ENCODE measurements at places on chromosomes 3 and 15.
A peak's percentile ranks its signal among the peaks of the same experiment; 100 is the strongest.

GRCh38 chr3:83216919-83217594, 1455.6 kb upstream of the GBE1 start:
- DNase-seq, result no peak

DNA sequence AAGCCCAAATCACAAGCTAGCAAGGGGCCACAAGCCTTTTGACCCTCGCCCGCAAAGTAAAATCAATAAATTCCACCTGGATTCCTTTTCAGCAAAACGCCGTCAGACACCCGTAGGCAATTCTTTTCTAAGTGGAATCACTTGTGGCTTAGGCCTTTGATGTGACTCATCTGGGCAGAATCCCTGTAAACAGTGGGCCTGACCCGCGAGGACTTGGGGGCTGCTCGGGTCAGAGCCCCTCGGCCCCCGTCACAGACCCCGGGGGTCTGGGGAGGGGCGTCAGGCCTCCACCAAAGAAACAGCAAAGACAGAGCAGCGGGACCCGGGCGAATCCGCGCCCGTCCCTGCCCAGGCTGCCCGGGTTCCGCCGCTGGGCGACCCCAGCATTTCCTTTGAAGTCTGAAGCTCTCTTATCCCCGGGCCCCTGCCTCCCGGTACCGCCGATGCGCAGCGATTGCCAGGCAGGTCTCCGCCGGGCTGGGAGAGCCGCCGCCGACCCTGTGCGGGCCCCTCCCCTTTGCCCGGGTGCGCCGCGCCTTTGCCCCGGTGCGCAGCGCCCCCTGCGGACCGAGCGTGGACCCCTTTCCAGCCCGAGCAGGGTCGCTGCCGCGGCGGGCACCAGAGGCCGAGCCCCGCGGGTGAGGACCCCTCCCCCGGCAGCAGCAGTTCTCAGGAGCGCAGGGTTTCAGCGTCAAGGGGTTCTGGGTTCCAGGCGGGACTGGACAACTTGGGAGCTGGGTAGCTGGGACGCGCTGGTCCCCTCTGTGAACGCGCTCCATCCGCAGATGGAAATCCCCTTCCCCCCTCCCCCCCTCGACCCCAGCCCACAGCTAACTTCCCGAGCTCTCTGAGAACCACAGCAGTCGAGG, 178.3 kb downstream of the UACA start:
- peak; percentile 69 for DNase-seq

DNA sequence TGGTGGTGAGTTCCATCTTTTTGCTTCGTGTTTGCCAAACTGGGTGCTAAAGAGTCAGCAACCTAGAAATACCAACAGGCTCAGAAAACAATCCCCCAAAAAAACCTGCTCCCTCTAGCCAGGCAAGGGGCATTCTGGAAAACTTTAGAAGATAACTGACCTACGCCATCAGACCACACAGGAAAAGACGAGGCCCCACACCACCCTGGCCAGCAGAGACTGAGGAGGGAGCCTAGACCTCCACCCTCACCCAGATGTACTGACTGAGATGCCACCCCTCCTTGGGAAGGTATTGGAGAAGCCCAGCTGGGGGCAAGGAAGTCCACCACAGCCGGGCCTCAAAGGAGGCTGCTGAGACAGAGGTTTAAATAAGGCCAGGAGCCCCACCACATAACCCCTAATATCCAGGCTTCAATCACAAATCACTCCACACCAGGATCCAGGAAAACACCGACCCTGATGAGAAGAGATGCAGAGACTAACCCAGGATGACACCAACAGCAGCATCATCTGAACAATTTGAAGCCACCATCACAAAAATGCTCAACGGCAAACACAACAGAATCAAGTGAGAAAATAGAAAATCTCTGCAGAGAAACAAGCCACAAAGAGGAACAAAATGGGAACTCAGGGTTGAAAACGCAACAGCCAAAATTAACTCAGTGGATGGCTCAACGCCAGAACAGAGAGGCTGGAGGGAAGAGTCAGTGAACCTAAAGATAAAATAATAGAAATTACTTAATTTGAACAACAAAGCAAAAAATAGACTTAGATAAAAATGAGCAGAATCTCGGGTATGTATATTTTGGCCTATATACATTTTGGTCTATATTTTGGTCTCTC, 61.0 kb downstream of the TPRA1 start:
- DNase-seq, result no peak

DNA sequence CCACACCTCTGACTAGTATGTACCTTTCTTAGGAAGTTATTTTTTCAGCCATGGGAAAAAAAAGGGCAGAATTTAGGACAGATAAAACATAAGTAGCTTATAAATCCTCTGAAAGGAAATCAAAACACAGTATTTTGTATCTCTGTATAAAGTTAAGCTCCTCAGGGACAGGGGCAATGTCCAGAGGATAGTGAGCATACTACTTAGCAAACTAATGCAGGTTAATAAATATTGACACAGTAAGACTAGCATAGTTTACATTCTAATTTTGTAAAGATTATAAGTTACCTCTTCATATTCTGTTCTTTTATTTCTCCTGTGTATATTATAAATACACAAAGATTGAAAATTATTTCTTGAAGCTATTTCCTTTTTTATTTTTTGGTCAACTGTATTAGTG, 2.1 kb downstream of the UBE3A start:
- no peak for DNase-seq

- no peak for DNase-seq
Observed at GRCh38 chr3:30577788-30578187, 28.6 kb upstream of the TGFBR2 start.

GRCh38 chr3:147356145-147356908, 50.0 kb downstream of the ZIC4 start:
- no peak for DNase-seq

DNA sequence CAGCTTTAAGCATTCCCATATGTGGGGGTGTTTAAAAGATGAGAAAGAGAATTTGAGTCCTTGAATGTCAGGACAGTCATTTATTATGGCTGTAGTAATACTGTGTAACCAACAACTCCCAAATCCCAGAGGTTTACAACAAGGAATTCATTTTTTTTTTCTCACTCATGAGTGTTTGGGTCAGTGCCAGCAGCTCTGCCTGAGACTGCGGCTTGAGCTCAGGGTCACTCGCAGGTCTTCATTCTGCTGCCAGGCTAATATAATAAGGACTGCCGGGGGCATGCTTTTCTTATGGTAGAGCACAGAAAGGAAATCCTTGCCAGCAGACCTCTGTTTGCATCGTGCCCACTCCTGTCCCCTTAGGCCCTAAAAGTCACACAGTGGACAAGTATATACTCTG, 277.9 kb upstream of the LMCD1 start:
- no peak for DNase-seq

Data from neural crest cell (in vitro differentiated cells).